ENCODE measurements at places on chromosomes 13 and 19.

GRCh38 chr19:50729894-50730293 is 6.7 kb downstream of the CLEC11A start:
- no peak for DNase-seq

DNA sequence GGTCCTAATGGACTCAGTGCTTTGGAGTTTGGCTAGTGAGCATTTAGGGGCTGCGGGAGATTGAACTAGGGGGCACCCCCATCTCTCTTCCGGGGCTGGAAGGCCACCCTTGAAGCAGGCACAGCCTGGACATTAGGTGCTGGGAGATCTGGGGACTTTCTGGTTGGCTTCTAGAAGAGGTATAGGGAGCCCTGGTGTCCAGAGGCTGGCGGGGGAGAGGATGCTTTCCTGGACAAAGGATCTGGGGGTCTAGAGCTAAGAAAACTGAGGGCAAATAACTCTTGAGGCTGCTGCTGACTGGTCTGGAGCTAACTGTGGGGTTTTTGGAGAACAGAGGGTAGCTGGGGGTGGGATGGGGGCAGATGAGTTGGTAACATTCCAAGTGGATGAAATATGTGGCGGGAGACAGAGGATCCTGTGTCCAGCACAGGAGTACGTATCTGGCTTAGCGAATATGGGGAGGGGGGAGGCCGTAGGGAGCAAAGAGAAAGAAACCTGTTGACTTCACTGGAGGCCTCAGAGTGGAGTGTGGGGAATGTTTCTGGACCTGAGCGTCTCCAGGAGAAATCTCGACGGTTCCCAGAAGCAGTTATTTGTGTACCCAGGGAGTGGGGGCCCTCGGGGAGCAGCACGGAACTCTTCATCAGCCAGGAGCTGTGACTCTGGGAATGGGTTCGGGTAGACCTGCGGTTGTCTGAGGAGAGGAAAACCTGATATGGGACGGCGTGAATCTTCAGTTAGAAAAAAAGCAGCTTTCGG is 1.4 kb downstream of the HNRNPUL1 start:
- no peak for DNase-seq

DNA sequence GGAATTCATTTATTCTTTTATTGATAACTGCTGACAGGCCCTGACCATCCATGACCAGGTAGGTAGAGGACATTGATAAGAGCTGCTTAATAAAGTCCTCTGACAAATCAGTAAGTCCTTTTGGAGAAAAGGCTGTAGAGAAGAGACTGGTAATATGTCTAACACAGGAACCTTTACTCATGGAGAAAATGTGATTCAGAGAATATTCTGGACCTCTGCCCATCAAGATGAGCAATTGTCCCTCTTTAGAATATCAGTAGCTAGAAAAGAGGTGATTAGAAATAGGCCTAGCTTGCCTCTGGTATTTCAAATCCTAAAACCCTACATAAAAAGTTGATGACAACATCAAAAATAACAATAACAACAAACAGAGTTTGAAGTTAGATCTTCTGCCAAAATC is 642.3 kb downstream of the TBC1D4 start:
- no peak for DNase-seq

DNA sequence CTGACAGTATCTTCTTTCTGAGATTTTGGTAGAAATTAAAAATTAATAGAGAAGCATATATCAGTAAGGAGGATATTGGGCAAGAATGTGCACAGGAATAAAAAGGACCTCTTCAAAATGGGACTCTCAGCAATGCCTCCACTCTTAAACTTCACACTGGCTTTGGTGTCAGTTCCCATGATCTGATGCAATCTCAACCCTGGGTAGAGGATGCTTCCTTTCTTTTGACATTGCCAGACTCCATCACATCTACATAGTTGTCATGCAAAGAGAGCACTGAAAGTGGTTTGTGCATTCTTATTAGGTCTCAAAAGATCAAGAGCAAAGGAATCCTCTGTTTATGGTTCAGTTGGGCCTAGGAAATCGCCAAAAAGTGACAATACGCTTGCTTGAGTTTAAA is 26.3 kb downstream of the STARD13 start:
- DNase-seq = no peak

DNA sequence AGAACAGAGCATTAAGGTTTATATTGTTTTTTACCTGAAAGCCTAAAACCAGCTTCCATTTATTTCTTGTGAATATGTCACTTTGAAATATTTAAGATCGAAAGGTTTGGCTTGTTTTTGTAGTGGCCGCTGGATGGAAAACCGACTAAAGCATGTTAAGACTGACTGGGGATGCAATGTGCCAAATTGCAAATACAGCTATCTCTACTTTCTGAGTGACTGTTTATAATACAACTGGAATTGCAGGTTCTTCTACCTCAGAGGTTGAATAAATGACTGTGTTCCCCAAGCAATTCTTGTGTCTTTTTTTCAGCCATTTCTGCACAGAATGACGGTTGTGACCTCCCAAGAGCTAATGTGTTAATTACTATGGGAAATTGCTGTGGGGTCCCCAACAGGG is 50.0 kb upstream of the TMTC4 start:
- no peak for DNase-seq

DNA sequence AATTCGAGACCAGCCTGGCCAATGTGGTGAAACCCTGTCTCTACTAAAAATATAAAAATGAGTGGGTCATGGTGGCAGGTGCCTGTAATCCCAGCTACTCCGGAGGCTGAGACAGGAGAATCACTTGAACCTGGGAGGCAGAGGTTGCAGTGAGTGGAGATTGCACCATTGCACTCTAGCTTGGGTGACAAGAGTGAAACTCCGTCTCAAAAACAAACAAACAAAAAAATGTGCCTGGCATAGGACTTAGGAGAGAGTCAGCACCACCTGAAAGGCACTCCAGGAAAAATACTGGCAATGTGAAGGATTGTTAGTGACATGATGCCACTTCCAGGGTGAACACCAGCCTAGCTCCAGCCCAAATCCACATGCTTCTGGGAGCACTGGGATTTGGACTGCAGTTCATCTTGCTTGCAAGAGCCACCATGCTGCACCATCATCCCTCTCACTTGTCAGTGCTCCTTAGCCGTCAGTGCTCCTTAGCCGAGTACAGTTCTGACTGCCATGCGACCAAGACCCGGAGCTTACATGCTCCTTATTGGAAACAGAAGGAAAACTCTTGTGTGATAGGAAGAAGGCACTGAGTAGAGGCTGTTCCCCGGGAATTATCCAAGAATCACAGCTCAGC is 145.1 kb upstream of the RNF113B start:
- DNase-seq = no peak

GRCh38 chr13:86476656-86477055 is 677.4 kb upstream of the SLITRK6 start:
- no peak for DNase-seq

DNA sequence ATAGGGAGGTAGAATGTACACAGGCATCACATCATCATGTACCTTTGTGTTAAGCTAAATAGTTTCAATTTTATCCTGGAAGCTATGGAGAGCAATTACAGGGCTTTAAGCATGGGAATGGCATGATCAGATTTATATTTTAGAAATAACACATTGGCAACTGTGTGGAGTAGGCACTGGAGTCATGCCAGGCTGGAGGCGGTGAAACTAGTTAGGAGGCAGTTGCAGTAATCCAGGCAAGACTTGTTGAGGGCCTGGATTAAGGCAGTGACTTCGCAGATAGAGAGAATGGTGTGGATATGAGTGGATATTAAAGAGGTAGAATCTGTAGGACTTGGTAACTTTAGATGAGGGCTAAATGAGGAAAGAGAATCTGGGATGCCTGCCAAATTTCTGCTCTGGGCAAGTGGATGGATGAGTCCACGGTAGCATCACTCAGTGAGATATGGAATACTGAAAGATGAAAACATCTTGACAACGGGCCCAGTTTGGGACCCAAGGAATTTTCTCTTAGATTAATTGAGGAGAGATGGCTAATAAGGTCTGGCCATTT is 506.2 kb downstream of the FGF9 start:
- no peak for DNase-seq

GRCh38 chr19:14349426-14349825 is 31.8 kb upstream of the ADGRE5 start:
- no peak for DNase-seq

- no peak for DNase-seq
These were observed 308.6 kb downstream of the GPC6 start for GRCh38 chr13:93535251-93535650.
